ENCODE measurements at places on chromosomes 16 and 17. TPM values are rescaled to one million over a fixed set of nuclear protein-coding genes. Genes with fewer than 3 reads are reported as not detected.

Gene RPH3AL
- total RNA-seq: 18.8 TPM

Gene NPIPB13
- total RNA-seq: 0.98 TPM

Gene MC1R
- 2.0 TPM for total RNA-seq

Gene CCDC78
- 0.80 TPM for total RNA-seq

Gene RCVRN
- 0.52 TPM for total RNA-seq

Gene EPOP
- 2.8 TPM for total RNA-seq

DNA sequence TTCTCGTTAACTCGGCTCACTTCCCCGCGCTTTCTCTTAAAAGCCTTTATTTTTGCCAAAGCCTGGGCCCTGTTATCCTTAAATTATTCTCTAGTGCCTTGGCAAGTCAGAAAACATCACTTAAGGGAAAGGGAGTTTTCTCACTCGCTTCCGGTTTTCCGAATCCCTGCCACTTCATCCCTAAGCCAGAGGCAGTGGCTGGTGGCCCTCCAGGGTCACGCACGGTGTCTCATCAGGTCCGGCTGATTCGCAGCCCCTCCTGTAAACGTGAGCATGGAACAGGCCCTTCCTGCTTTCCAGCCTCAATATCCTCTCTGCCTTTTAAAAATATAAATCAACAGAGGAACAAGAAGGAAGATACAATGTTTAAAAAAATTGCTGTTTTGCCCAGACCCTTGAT is 142.5 kb upstream of the CHMP6 start:
- H3K27ac ChIP-seq: no peak overlapping the region
- DNase-seq: no peak
- H3K4me1 ChIP-seq: no peaks in the 10 kb centered on the region
- no peaks in the 10 kb centered on the region for H3K27me3 ChIP-seq

GRCh38 chr17:65085397-65085796 is 28.9 kb upstream of the GNA13 start:
- no peaks in the 10 kb centered on the region for H3K36me3 ChIP-seq
- H3K4me1 ChIP-seq: peaks cover 8% of the 10 kb centered on the region

DNA sequence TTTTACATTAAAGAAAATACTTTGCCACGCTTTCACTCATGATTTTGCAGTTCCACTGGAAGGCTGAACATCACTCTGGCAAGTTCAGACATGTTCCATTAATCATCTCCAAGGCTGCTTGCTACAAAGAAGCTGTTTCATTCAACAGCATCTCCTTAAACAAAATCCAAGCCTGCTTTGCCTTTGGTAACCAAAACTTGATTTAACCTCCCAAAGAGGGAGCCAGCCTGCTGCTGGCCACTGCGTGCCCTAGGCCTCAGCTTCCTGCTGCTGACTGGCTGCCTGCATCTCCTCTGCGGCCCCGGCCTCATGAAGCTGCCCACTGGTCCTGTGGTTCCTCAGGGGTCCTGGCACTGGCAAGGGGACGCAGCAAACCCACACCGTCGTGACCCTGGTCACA is 31.8 kb downstream of the ANKRD11 start:
- no peak overlapping the region for H3K4me3 ChIP-seq
- H3K27ac ChIP-seq: no peak overlapping the region
- no peaks in the 10 kb centered on the region for H3K36me3 ChIP-seq
- no peak for DNase-seq
- H3K27me3 ChIP-seq: no peaks in the 10 kb centered on the region

DNA sequence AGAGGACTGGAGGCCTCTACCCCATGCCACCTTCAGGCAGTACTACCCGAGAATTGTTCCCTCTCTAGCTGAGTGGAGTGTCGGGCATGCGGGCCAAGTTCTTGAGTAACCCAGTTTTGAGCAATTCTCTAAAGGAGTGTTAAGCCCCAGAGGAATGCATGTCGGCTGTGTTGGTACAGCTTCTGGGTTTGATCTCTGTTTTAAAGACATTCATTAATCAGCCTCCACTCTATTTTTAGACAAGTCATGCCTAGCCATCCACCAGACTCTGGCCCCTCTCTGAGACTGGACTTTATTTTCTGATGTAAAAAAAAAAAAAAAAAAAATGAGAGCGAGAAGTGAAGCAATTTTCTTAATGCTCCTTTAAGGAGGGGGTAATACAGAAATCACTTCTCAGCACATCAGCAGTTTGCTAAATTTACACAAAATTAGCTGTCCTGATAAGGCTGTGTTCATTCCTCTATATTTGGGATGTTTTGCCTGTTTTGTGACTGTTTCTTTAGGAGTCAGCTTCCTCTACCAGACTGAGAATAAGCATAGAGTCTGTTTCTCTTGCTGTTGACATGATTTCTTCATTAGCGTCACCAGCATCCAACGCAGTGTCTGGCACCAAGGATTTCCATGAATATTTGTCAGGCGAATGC is 88.7 kb downstream of the AXIN2 start:
- H3K4me3 ChIP-seq: no peak overlapping the region
- H3K27me3 ChIP-seq: no peaks in the 10 kb centered on the region
- peaks cover 13% of the 10 kb centered on the region for H3K4me1 ChIP-seq

- H3K27ac ChIP-seq: no peak overlapping the region
- DNase-seq: no peak
- H3K4me1 ChIP-seq: peaks cover 32% of the 10 kb centered on the region
- H3K27me3 ChIP-seq: no peaks in the 10 kb centered on the region
- peaks cover 13% of the 10 kb centered on the region for H3K36me3 ChIP-seq
- no peak overlapping the region for H3K4me3 ChIP-seq
These were observed 10.1 kb upstream of the MNT start for GRCh38 chr17:2410951-2411350.

GRCh38 chr16:9787717-9788116 is 394.5 kb downstream of the GRIN2A start:
- H3K4me3 ChIP-seq: no peak overlapping the region
- DNase-seq: no peak
- H3K27ac ChIP-seq: no peak overlapping the region
- H3K4me1 ChIP-seq: no peaks in the 10 kb centered on the region

DNA sequence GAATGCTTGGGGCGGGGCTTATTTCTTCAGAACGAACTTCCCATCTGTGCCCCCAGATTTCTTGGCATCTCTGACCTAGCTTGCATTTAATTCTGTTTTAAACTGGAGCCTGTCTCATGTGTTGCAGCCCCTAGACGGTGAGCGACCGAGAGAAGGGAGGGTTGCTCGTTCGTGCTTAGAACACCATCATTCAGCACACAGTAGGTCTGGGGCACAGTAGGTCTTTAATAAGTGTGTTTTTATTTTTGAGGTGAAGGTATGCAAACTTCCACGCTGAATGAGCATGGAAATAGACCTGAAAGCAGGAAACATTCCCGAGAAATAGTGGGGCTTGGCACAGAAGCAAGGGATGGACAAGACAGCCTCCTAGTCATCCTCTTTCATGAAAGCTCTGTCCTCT is 57.0 kb upstream of the TAC4 start:
- H3K4me1 ChIP-seq: no peaks in the 10 kb centered on the region
- peaks cover 97% of the 10 kb centered on the region for H3K27me3 ChIP-seq
- no peak for DNase-seq

DNA sequence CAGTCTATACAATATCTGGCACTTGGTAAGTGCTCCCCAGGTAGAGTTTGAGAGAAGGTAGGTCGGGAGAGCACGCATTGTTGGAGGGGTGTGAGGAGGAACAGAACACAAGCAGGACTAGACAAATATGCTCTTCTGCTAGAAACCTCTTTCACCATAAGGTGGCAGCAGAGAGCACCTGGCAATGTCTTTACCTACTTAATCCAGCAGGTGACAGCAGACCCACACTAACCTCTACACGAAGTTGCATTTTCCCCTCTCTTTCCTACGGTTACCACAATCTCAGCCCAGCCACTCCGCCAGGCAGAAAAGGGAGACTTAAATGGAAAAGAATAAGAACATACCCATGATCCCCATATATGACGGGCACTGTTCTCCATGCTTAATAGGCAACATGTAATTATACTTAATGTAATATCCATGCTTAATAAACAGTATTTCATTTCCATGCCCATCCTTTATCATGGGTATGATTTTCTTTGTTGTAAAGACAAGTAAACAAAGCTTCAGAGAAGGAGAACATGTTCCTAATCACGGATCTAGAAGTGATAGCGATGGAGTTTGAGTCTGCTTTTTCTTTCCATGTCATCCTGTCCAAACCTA is 55.1 kb upstream of the CCL2 start:
- peaks cover 30% of the 10 kb centered on the region for H3K27me3 ChIP-seq
- H3K4me1 ChIP-seq: peaks cover 3% of the 10 kb centered on the region
- no peaks in the 10 kb centered on the region for H3K36me3 ChIP-seq

GRCh38 chr16:85446951-85447692 is 166.0 kb upstream of the GSE1 start:
- no peak overlapping the region for H3K4me3 ChIP-seq
- H3K27me3 ChIP-seq: no peaks in the 10 kb centered on the region
- no peak for DNase-seq

- H3K4me3 ChIP-seq: no peak overlapping the region
- H3K36me3 ChIP-seq: peaks cover 4% of the 10 kb centered on the region
- no peaks in the 10 kb centered on the region for H3K27me3 ChIP-seq
- no peak overlapping the region for H3K27ac ChIP-seq
These were observed 38.3 kb downstream of the ZFP90 start for GRCh38 chr16:68577352-68577853.

DNA sequence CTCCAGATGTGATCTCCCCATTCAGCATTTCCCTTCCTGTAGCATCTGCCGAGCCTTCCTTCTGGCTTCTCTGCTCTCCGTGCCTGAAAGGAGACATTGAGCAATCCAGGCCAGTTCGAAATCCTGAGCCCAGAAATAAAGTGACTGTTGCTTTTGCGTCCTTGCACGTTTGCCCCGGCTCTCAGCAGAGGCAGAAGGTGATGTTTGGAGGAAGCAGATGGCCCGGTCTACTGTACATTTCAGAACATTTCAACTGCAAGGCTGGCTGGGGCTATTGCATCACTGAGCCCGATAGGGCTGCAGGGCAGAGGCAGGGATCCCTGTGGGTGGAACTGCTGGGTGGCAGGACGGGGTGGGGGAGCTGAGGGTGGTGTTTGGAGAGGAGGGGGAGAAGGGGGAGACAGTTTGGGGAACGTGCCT is 29.4 kb downstream of the IRF8 start:
- peaks cover 29% of the 10 kb centered on the region for H3K4me1 ChIP-seq
- H3K4me3 ChIP-seq: no peak overlapping the region
- no peak overlapping the region for H3K27ac ChIP-seq
- H3K27me3 ChIP-seq: no peaks in the 10 kb centered on the region

DNA sequence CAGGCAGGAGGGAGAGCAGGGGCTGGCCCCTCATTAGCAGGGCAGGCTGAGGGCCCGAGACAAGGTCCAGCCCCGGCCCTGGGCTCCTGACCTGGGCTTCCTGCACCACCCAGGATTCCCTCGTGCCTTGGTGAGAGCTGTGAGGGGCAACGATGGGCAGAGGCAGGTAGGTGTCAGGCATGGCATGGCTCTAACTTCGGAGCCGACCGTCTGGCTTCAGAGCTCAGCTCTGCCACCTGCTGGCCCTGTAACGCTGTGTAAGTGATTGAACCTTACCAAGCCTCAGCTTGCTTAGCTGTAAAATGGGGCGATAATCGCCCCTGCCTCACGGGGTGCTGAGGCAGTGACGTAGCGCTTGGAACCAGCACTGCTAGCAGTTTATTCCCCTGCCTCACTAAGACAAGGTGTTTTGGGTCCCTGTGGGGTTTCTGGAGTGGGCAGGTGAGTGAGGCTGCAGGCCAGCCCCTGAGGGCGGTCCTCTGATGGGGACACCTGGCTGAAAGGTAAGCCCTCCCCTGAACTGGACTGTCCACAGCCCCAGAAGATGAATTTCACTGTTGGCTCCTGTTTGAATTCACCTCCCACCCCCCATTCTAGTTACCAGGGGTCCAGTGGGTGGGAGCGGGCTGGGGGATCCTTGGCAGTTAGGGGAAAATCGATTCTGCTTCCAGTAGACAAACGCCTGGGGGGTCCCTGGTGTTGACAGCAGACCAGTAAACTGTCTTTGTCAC is 184.8 kb upstream of the GSE1 start:
- H3K4me1 ChIP-seq: peaks cover 17% of the 10 kb centered on the region
- H3K36me3 ChIP-seq: no peaks in the 10 kb centered on the region
- no peak overlapping the region for H3K27ac ChIP-seq
- H3K4me3 ChIP-seq: no peak overlapping the region
- no peak for DNase-seq

DNA sequence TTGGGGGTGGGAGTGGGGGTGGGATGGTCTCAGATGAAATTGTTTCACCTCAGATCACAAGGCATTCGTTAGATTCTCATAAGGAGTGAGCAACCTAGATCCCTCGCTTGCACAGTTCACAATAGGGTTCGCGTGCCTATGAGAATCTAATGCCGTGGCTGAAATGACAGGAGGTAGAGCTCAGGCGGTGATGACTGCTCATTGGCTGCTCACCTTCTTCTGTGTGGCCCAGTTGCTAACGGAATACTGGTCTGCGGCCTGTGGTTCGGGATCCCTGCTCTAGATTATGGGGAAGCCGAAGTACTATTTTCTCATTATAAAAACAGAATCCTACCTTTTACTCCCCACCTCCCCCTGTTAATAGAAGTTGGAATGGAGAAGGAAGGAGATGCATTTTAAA is 18.9 kb downstream of the CLTC start:
- DNase-seq: no peak
- no peak overlapping the region for H3K27ac ChIP-seq
- H3K27me3 ChIP-seq: no peaks in the 10 kb centered on the region
- H3K4me3 ChIP-seq: no peak overlapping the region
- peaks cover 47% of the 10 kb centered on the region for H3K4me1 ChIP-seq
- no peaks in the 10 kb centered on the region for H3K36me3 ChIP-seq
